ENCODE measurements at places on chromosomes 7 and 10. TPM values are rescaled to one million over a fixed set of nuclear protein-coding genes. Genes with fewer than 3 reads are reported as not detected.

GRCh38 chr7:12756821-12757220, 69.4 kb downstream of the ARL4A start:
- no peak for DNase-seq

DNA sequence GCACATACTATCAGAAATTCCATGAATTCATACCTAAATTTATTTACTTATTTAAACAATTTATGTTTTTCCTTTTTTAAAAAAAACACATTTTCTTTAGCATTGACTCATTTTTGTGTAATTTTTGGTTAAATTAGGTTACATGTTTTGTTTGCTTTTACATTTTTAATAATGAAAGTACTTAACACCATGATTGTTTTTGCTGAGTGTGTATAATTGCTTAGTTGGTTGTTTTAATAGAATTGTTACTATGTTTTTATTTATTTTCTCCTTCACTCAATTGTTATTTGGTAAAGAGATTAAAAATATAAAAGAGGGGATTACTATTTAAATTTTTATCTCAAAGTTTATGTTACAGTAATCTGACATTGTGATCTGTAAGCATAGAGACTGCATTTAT, 508.4 kb downstream of the NRG3 start:
- no peak for DNase-seq

DNA sequence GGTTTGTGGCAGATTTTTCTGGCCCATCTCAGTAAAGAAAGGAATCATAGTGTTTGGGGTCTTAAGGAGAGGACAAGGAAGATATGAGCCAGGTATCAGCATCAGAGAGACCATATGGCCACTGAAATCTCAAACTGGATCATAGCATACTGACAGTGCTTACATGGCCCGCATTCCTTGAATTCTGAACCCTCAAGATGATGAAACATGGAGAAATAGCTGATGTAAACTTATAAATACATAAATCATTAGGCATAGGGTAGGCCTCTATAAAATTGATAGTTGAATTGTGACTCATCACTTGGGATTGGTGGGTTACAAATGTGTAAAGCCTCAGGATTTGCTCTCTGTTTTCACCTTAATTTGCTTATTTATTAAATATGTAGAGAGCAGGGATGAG, 688.5 kb downstream of the CNTNAP2 start:
- DNase-seq: no peak

DNA sequence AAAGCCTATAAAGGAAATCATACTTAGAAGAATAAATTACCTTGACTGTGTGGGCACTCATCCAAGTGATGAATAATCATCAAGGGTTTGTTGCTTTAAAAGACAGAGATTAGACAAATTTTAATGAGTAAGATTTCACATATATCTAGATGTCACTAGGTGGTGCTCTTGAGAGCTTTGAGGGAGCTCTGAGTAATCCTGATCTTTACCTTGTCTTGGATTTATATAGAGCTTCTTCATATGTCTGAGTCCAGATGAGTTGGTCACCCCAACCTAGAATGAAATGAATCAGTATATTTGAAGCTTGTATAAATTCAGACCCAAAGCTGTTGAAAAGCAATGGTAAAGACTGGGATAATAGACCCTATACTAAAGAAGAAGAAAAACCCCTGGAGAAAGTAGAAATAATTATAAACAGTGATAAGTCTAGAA, 3.7 kb downstream of the AGR2 start:
- DNase-seq: peak; percentile 84

DNA sequence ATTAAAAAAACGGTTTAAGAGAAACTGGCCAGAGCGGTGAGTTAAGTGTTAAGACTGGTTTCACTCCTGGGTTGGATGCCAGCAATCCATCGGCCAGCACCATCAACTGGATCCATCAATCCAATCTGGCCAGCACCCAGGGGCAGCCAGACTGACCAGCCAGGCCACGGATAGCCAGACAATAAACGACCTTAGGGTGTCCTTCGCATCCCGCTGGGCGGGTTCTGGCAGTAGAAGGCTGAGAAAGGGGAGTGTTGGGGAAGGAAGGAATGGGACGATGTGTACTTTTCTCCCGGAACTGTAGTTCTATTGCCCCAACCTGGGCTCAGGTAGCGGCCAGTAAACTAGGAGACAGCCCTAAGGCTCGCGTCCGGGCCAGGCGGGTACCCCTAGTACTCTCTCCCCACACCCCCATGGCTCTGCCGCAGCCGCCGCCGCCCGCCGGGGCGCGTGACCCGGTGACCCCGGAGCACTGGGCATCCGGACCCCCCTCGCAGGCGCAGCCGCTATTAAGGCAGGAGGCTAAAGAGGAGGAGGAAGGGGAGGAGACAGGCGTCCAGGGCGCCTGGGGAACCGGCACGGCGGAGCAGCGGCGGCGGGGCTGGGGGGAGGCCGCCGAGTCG, at the start of gene CASD1:
CASD1 (plus strand) TSS at position 546 of the 623 bp plus-strand sequence. CDS start 276 bp downstream, outside the sequence.
- no peak for DNase-seq

DNA sequence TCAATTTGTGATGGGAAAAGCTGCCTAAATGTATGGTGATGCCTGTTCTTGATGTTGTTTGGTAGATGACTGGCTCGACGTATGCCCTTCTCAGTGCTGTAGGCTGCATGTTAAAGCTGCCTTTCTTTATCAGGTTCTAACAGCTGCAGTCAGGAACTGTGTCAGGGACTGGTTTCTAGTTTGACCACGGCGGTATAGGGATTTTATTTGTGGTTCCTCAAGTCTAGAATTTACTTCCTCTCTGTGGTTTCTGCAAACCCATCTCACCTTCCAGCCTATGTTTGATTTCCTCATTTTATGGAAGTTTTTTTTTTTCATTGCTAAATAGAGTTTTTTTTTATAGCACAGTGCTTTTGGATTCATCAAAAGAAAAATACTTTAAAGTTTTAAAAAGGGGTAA, 26.5 kb downstream of the LMTK2 start:
- DNase-seq: no peak

- no peak for DNase-seq
Observed at GRCh38 chr10:6918305-6918704, 338.2 kb upstream of the PRKCQ start.

- no peak for DNase-seq
Observed at GRCh38 chr10:117424883-117425649, 49.8 kb upstream of the PDZD8 start.

DNA sequence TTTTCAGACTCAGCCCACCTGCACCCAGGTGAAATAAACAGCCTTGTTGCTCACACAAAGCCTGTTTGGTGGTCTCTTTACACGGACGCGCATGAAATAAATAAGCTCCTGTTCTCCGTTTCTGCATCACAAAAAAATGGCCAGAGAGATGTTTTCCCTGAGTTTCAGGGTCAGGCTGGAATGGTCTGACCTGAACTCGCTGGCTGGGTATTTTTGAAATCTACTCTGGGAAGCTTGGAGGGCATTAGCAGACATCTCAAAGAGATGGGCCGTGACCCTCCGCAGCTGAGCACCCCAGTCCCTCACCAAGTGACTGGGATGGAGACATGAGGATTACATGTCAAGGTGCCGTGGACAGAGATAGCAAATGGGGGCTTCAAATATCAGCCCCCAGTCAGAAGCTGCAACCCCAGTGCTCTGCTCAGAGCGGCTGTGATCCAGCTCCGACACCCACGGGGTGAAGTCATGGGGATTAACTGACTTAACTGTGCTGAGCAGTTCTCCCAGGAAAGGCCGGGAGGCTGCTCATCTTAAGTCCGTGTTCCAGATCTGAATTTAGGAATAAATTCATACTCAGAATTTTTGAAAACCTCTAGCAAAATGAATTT, 22.3 kb downstream of the CALML5 start:
- peak; percentile 51 for DNase-seq

DNA sequence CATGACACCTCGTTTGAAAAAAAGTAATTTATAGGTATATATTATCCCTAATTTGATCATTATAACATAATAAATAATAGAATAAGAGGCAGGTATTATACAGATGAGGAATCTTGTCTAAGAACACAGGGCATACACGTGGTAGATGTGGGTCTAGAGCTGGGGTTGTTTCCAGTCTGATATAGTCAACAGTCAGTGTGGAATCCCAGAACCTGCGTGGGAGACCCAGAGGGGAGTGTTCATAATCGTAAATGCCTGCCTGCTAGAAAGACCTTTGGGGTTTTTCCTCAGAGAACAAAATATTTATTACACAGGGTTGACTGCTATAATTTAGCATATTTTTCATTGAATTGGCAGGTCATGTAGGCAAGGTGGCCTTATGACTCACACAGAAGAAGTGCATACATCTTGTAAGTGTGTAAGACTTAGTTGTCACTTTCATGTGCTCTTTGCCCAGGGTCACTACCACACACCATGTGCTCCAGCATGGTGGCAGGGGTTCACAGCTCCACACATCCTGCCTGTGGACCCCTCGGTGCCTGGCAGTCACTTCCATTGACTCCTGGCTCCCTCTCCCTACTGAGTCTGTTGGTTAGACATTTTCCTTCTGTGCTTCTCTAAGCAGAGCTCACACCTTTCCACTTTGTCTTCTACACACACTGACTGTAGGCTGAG, 94.9 kb upstream of the IKZF1 start:
- DNase-seq: no peak

DNA sequence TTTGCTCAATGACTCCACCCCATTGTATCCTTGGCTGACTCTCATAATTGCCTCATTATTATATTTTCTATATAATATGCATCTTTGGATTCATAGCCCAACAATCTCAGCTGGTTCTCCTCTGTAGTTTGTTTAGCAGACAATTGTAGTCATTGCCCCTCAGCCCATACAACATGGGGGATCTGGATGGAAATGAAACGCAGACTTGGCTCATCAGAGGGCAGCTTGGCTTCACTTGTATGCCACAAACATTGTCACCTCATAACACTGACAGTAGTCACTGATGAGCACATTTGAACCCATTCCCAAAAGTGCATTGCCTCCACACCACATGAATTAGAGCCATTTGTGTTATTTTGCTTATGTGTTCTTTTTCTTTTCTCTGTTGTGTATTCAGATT, 963.8 kb downstream of the LRMDA start:
- no peak for DNase-seq

DNA sequence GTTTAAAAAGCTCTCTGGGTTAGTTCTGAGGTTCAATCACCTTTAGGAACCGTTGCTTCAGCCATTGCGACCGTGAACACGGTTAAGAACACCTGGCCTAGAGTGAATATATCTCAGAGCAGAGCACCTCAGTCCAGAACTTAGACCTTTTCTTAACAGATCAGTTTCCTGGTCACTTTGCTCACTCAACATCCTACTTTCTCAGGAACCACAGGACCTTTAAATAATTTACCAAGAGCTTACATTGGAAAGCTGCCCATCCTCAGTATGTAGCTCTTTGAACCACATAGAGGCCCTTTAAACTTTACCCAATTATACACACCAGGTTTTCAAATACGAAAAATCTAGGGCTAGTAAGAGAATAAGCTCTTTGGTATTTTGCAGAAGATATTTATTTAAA, 153.2 kb downstream of the NRBF2 start:
- no peak for DNase-seq

DNA sequence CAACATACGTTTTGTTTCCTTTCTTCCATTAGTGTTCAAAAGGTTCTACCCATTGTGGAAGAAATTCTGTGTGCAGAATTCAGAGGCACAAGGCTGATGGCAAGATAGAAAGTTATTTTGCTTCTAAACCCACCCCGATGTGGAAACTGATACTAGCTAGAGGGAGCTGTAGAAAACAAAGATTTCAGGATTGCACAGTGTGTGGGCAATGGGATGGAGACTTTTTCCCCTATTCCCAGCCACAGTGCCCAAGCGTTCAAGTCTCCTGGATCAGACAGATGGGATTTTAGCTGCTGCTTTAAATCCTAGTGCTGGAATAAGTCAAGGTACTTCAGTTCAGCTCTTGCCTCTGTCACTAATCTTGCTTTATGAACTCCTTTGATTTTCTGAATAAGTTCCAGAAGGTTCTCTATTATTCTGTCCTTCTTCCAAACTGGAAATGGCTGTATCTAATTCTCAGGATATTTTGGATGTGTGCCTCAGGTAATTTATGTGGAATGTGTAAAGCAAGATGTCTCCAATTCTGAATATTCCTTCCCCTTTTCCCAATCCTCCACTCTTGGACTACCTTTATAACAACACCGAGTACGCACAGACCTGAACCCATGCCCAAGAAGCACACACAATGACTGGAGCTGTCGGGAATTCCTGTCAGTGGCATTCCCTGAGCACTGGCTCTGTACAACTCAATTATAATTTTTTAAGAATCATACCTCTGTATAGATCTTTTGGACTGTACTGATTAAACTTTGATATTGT, 473.0 kb downstream of the PLXDC2 start:
- DNase-seq: no peak

DNA sequence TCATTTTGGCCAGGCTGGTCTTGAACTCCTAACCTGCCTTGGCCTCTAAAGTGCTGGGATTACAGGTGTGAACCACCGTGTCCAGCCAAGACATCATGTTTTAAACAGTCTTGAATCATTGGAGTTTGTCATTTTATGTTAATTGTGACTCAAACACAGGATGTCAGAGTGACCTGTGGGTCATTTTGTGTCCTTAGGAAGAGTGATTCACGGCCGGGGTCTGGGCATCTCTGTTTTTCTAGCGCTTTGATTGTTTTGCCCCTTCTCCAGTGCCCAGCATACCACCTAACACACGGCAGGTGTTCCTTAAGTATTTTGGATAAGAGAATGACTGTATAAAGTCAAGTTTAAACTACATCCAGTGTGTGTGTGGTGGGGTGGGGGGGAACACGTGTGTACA, 183.7 kb upstream of the KLF6 start:
- no peak for DNase-seq

DNA sequence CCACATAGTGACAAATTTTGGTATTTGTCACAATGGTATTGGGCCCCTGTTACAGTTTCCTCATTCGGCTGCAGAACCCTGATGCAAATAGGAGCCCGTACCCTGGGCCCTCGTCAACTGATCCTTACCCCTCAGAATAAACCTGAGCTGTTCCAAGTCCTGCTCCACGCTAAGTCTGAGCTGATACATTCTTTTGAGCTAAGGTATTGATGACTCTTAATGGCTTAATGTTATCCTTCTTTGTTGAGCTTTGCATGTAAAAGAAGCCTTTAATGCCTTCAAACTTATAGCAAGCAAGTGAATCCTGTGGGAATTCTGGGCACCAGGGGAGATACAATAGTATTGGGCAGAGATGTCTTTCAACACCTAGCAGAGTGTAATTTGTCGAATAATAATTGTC, 31.8 kb downstream of the GATA3 start:
- peak; percentile 38 for DNase-seq

GRCh38 chr10:21527598-21528235, 2.2 kb upstream of the SKIDA1 start:
- peak; percentile 81 for DNase-seq

DNA sequence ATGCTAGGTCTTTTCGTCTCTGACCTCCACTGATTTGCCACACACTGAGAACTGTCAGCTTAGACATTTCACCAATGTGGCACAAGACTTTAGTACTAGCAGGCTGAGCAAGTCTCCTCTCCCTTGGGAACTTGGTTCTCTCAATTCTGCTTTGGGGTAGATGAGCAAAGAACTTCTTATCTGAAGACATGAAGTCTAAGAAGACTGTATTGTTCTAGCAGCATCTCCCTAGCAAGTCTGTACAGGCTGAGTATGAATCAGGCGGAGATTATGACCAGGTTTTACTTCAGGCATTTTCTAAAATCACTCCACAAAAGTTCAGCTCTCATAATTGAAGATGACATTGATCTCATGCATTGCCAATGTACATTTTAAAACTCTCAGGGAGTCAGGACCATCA, 23.8 kb upstream of the STN1 start:
- DNase-seq: no peak

Gene DOCK4
- 31.8 TPM for total RNA-seq

Gene JAZF1
- 15.9 TPM for total RNA-seq

Gene CRTAC1
- total RNA-seq: not detected

Gene CREB5
- 5.0 TPM for total RNA-seq

Gene MTPN
- 117 TPM for total RNA-seq

Gene PRKCQ
- not detected for total RNA-seq

Gene ABCC2
- total RNA-seq: 1.8 TPM
